Fibroblast of skin of abdomen (primary cell): ENCODE measurements at places on chromosomes 11 and 22.

- DNase-seq, result no peak
Measured at GRCh38 chr11:57901278-57901677, 122.4 kb upstream of the OR9Q1 start.

DNA sequence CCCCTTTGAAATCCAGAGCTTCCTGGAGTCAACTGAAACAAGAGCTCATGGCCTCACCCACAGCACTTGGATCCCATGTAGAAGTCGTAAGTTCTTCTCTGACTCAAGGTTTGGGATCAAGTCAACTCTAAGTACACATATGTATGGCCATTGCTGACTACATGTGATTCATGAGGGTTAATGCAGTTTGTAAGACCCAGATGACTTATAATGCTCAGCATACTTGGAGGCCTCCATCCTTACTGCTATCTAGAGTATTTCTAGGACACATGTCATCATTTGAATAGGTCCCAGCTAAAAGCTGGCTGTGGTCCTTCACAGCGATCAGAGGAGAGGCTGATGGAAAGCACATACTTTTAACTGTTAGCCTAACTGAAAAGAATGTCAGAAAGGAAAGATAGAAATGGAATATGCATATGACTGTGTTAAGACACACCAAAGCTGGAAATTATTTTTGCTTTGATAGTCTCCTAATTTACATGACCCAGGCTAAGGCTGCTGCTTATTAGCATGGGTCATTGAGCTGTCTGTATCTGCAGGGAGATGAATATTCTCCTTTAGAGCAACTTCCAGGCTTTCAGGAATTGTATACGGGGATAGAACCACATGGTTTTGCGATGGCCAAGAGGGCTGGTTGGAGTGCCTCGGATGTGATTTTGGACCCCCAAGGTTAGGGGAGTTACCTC, 76.3 kb downstream of the NTM start:
- no peak for DNase-seq

GRCh38 chr11:121446752-121447156, 5.4 kb upstream of the SORL1 start:
- DNase-seq, result peak; percentile 76

GRCh38 chr11:61545341-61545740, 35.5 kb downstream of the SYT7 start:
- DNase-seq, result no peak

DNA sequence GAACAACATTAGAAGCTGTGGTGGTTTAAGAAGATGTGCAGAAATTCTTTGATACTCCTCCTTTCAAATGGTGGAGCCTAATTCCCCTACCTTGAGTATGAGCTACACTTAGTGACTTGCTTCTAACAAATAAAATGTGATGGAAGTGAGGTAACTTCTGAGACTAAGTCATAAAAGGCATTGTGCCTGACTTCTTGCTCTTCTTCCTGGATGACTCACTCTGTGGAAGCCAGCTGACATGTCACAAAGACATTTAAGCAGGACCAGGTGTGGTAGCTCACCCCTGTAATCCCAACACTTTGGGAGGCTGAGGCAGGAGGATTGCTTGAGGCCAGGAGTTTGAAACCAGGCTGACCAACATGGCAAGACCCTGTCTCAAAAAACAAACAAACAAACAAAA, 3.9 kb upstream of the PLA2G3 start:
- no peak for DNase-seq

- DNase-seq, result peak; percentile 34
Measured at GRCh38 chr22:24554313-24555164, at the start of gene GUCD1. Gene GUCD1, minus strand, starts transcription at chr22:24555138. Its CDS starts 147 bp downstream, at chr22:24554991.

- peak; percentile 29 for DNase-seq
Measured at GRCh38 chr11:64553554-64554201, 37.3 kb upstream of the SLC22A12 start.

GRCh38 chr22:41888627-41889200, 26.2 kb downstream of the SHISA8 start:
- DNase-seq, result no peak

DNA sequence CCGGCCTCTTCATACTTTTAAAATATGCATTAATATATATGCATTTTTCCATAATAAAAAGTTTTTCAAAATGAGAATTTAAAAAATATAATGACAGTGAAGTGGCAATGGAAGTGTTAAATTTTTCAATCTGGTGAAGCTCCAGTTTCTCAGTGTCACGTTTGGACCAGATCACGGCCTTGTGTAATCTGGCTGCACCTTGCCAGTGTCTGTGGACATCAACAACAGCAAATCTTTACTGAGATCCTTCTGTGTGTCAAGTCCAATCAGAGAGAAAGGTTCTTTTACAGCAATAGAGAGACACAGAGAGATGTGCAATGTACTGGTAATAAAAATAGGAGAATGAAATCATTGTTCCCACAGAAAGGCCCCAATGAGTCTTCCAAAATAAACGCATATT, 49.8 kb upstream of the PAK1 start:
- DNase-seq, result no peak

DNA sequence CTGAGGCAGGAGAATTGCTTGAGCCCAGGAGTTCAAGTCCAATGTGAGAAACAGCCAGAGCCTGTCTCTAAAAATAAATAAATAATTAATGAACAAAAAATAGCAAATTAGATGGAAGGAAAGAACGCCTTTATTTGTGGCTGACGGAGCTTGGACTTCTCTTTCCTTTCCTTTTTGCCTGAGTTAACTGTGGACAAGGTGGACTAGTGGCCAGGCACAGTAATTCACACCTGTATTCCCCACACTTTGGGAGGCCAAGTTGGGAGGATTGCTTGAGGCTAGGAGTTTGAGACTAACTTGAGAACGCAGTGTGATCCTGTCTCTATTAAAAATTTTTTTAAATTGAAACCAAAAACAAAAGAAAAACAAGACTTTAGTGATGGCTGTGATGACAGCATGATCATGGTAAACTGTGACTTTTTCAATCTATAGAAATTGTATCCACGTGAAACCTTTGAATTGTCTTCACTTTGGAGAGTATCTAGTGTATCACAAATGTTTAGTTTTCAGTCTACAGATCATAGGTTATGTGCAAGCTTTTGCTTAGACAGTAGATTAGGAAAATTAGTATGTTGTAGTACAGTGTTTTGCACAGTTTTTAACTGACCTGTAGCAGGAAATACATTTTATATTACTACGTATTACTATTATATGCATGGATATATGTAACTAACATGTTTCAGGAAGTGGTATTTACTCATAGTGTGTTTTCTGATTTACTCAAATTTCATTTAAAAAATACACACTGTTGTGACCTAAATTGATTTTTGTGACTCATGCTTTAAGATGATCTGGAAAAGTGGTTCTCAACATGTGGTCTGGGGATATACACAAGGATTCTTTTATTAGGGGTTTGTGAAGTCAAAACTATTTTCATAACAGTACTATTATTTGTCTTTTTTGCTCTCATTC, 42.1 kb downstream of the KDM2A start:
- DNase-seq, result peak; percentile 36

GRCh38 chr11:36513965-36514364, 3.9 kb upstream of the TRAF6 start:
- DNase-seq, result no peak

DNA sequence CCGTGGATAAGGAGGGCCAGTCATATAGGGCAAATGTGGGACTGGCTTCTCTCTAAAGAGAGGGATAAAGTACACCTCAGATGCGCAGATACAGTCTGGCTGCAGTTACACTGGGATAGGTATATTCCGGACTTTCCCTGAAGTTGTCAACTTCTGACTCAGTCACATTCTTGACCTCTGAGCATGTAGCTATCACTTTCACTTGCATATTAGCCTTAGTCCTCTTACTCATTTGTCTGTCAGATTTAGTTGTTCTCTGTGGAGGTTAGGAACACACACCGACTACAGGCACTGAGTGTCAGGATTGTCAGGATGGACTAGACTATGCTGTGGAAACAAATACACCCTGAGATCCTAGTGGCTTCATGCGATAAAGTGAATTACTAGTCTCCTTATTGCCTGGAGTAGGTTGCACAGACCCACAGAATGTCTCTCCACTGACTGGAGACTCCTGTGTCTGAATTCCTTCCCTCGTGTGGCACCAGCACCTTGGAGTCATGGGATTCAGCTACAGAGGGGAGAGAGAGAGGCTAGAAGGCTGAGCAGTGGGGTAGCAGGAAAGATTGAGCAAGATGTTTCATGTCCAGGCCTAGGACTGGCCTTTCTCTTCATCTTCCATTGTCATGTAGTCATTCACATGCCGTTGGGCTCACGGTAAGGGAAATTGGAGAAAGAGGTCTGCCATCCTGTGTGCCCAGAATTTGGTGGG, 654.3 kb downstream of the NTM start:
- peak; percentile 81 for DNase-seq

DNA sequence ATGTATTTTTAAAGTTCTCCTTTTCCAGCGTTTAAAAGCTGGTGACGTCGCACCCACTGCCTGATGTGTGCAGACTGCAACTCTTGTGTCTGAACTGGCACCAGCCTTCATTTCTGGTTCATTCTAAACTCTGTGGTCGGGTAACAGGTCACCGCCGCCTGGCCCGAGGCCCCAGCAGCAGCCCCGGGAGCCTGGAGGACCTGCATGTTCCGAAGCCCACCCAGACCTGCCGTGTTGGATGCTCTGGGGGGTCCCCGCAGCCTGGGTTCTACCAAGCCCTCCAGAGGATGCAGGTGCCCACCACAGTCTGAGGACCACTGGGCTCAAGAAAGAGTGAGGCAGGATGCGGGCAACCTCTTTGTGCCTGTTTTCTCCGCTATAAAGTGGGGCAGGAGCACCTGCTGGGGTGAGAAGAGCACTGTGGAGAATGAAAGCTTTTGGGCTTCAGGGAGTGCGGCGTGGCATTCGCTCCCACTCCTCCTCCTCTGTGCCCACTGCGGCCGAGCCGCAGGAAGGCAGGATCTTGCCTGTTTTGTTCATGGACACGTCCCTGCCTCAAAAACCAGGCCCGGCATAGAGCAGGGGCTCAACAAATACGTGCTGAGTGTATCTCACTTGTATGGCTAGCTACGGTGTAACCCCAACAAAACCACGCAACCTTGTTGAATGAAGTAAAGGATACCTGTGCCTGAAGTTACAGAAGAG, 40.1 kb downstream of the CERK start:
- no peak for DNase-seq

DNA sequence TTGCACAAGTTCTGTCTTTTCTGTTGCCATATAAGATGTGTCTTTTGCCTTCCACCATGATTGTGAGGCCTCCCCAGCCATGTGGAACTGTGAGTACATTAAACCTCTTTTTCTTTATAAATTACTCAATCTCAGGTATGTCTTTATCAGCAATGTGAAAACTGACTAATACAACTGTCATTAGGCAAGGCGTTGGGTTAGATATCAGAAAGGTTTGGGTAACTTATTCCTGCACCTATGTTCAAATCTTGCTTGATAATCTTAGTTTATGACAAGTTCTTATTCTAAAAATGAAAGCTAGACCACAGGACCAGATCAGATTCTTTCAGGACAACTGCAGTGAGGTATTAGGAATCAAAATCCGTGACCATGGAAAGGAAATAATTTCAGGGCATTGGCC, 160.6 kb upstream of the BDNF start:
- DNase-seq, result no peak
